ENCODE measurements at places on chromosomes 5 and 9. TPM values are rescaled to one million over a fixed set of nuclear protein-coding genes. Genes with fewer than 3 reads are reported as not detected.

GRCh38 chr5:27208051-27208450, 169.7 kb upstream of the CDH9 start:
- H3K27ac ChIP-seq = no peak overlapping the region
- no peaks in the 10 kb centered on the region for H3K36me3 ChIP-seq
- no peaks in the 10 kb centered on the region for H3K27me3 ChIP-seq
- no peaks in the 10 kb centered on the region for H3K4me1 ChIP-seq
- DNase-seq = no peak
- no peak overlapping the region for H3K4me3 ChIP-seq

DNA sequence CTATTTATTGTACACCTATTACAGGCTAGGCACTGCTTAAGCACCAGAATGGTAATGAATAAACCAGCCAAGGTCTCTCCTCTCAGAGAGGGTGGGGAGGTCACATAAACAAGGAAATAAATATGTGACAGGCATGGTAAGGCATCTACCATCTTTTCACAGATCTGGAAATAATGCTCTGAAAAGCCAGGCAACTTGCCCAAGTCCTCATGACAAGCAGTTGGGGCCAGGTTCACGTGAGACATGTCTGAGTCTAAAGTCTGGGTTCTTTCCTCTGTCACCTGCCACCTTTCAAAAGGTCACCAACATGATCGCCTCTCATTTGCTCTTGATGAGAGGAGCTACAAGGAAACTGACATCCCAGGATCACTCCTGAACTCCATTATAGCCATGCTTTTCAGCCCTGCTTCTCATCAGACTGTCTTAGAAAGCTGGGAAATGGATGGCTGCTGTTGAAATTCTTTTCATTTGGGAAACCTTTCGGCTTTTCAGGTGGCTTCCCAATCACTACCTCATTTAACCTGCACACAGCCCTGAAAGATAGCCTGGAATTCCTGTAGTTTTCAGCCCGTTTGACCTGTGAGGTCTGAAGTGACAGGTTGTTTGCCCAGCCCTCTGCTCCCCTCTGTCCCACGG, 123.1 kb downstream of the CRB2 start:
- no peak overlapping the region for H3K4me3 ChIP-seq
- no peak overlapping the region for H3K27ac ChIP-seq
- H3K27me3 ChIP-seq = no peaks in the 10 kb centered on the region
- DNase-seq = no peak

DNA sequence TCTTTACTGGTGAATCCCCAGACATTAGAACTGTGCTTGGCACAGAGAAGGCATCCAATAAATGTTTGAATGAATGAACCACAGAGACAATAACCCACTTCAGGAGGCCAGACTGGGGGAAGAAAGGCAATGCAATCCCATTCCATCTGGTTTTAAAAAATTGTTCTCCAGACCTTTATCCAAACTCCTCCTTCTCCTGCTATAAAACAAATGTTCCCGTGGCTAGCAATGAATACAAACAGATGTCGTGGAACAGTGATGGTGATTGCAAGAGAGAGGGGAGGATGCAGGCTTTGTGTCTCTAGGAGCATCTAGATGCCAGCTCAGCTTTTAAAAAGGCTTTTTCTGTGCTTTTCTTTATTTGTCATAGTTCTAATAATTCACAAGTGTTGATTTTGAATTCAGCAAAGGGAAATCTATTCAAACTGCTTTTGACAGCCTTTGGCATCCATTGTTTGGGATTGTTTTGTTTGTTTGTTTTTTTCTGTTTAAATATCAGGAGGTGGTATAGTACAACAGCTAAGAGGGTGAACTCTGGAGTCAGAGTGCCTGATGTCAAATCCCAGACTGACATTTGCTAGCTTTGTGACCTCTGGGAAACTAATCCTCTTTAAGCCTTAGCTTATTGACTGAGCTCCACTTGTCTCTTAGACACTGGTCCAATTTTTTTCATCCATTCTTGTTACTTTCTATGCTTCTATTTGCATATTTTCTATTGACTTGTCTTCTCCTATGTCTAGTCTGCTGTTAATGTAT, 59.1 kb downstream of the TNFSF15 start:
- no peaks in the 10 kb centered on the region for H3K27me3 ChIP-seq
- H3K4me1 ChIP-seq = peaks cover 20% of the 10 kb centered on the region
- H3K36me3 ChIP-seq = no peaks in the 10 kb centered on the region
- no peak for DNase-seq
- H3K27ac ChIP-seq = no peak overlapping the region

The C9orf50 gene
- 0.31 TPM for total RNA-seq

The MARCOL gene
- not detected for total RNA-seq

The BTNL3 gene
- total RNA-seq = 0.16 TPM

The CAMK4 gene
- 56.1 TPM for total RNA-seq
